ENCODE measurements at places on chromosomes 13 and 19. TPM values are rescaled to one million over a fixed set of nuclear protein-coding genes. Genes with fewer than 3 reads are reported as not detected.

Gene PRTN3
- not detected for total RNA-seq

Gene ZNF260
- total RNA-seq: 6.9 TPM

Gene FPR3
- total RNA-seq: 7.9 TPM

Gene NPAS1
- not detected for total RNA-seq

Gene LIM2
- total RNA-seq: not detected

Gene PRR19
- not detected for total RNA-seq

Gene SELENOW
- total RNA-seq: 1,495 TPM

Gene TTYH1
- 3.5 TPM for total RNA-seq

Gene PSG6
- total RNA-seq: not detected

Gene FCGBP
- total RNA-seq: 13.7 TPM

Gene ADAMTS10
- 20.2 TPM for total RNA-seq

Gene CYP4F3
- total RNA-seq: not detected

Gene TNFSF13B
- total RNA-seq: 1.0 TPM

Gene HSH2D
- not detected for total RNA-seq

Gene PRODH2
- total RNA-seq: not detected

Gene AMER2
- total RNA-seq: 0.31 TPM

Gene KIR3DL1
- total RNA-seq: 0.39 TPM

Gene GJA3
- 0.04 TPM for total RNA-seq

Gene FGF9
- total RNA-seq: 2.1 TPM

Gene DMKN
- 12.0 TPM for total RNA-seq

Gene NOVA2
- 3.5 TPM for total RNA-seq

Gene FAM187B
- total RNA-seq: not detected

Gene IGFL1
- 1.2 TPM for total RNA-seq

Gene TPRX1
- total RNA-seq: not detected

Gene RNF17
- total RNA-seq: not detected

Gene AP2S1
- total RNA-seq: 65.7 TPM

Measured in gastroesophageal sphincter (tissue), 4 donors.